Cerebellum (tissue), 4 donors: ENCODE measurements at places on chromosomes 2 and 18.

DNA sequence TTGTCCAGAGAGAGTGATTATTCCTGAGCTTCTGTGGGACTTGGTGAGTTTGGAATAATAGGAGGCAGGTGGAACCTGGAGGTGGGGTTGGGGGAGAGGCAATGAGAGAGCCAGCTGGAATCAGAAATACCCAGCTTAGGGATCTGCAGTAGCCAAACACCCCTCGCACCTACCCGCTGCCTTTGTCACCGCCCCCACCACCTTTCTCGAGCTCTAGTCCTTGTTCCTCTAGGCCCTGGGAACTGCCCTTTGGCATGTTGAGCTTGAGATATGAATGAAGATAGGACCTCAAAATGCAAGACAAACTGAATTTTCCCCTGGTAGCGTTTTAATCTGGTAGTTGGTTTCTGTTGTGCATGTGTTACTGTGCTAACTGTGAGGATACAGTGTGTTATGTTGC lies 242.9 kb downstream of the PTPRM start:
- no peak for DNase-seq

DNA sequence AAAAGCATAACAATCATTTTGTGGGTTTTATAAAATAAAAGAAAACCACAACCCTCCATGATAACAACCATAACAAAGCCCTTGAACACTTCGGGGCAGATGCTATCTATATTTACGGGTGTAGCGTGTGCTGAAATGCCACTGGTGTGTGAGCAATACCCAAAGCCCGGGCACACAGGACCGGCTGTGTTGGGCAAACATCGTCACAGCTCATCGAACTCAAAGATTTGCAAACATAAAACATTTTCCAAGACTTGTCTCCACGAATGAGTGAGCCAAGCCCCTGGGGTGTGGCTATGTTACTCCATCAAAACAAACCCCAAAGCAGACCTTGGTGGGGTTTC lies 290.2 kb downstream of the LPIN1 start:
- DNase-seq = no peak

DNA sequence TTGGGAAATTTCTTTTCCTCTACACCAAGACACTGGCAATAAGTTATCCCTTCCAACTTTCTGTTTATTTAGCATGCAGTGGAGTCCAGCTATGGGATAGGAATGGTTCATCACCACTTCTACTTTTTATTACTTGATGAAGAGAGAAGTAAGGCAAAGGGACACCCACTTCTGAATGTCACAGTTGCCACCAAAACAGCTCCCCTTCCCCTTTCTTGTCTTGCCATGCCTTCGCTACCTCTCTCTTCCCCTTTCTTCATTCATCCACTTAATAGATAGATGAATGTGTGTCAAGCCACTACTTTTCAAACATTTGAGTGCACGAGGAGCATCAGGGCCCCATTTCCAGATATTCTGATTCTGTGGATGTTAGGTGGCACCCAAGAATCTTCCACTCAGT lies 59.6 kb downstream of the KCTD18 start:
- DNase-seq = no peak

GRCh38 chr2:8058652-8059051 lies 623.2 kb upstream of the ID2 start:
- DNase-seq = no peak

- DNase-seq = no peak
Observed at GRCh38 chr2:20592106-20593071, 58.5 kb downstream of the HS1BP3 start.

DNA sequence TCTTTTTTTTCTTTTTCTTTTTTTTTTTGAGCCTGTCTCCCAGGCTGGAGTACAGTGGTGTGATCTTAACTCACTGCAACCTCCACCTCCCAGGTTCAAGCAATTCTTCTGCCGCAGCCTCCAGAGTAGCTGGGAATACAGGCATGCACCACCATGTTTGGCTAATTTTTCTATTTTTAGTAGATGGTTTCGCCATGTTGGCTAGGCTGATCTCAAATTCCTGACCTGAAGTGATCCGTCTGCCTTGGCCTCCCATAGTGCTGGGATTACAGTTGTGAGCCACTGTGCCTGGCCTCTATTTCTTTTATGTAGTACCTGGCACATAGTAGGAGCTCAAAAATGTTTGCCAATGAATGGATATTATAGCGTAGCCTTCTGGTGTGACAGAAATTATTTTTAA lies 6.8 kb upstream of the CFLAR start:
- DNase-seq = no peak

- no peak for DNase-seq
Observed at GRCh38 chr2:72755647-72756423, 70.0 kb downstream of the EXOC6B start.

GRCh38 chr18:37571266-37571665 lies 5.7 kb upstream of the CELF4 start:
- no peak for DNase-seq

GRCh38 chr18:53715243-53715853 lies 509.1 kb downstream of the MBD2 start:
- no peak for DNase-seq

DNA sequence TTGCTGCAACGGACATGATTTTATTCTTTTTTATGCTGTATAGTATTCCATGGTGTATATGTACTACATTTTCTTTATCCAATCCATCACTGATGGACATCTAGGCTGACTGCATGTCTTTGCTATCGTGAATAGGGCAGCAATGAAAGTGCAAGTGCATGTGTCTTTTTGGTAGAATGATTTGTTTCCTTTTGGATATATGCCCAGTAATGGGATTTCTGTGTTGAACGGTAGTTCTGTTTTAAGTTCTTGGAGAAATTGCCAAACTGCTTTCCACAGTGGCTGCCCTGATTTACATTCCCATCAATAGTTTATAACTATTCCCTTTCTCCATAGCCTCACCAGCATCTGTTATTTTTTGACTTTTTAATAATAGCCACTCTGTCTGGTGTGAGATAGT lies 99.7 kb upstream of the CRIM1 start:
- DNase-seq = no peak

DNA sequence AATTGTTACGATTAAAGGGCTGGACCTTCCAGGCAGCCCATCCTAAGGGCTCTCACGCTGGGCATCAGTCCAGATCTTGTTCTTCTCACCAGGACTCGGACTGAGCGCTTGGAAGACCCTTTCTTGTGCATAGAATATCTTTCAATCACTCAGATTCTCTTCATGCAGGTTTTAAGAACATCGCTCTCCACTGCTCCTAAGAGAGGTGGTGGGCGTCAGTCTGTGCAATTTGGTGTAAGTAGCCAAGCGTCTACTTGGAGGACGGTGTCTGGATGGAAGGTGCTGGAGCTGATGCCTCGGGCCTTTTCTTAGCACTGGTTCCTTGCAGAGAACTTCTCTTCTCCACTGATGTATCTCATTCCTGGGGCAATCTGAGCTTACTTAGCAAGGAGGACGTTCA lies 68.7 kb downstream of the ASB1 start:
- no peak for DNase-seq

GRCh38 chr2:241451840-241452506 lies 56.4 kb downstream of the STK25 start:
- DNase-seq = no peak

DNA sequence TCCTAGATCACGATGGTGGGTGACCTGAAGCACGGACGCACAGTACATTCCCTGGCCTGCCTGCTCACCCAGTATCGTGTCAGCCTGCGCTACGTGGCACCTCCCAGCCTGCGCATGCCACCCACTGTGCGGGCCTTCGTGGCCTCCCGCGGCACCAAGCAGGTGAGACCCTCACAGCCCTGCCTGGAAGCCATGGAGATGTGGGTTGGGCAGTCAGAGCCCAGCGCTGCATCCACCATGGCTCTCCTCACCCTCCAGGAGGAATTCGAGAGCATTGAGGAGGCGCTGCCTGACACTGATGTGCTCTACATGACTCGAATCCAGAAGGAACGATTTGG lies 20.3 kb downstream of the SLC30A3 start:
- DNase-seq = no peak

GRCh38 chr2:128305555-128306080 lies 13.1 kb downstream of the HS6ST1 start:
- DNase-seq = no peak

DNA sequence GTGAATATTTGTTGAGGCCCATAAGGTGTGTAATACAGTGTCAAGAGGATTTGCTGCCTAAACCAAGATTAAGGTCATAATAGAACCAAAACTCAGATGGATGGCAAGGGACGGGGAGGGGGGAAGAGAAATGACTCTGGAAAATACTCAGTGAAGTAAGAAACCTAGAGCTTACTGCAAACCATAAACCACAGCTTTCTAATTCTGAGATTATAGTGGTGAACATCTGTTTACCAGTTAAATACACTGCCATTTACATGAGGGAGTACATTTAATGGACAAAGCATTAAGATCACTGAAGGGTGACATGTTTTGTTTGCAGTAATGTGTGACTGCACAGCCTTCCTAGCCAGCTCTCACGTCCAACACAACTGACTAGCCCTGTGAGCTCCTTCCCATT lies 19.8 kb downstream of the EVX2 start:
- no peak for DNase-seq

- DNase-seq = no peak
Observed at GRCh38 chr2:237876532-237876931, 17.1 kb downstream of the RAMP1 start.
